ENCODE measurements at places on chromosomes 5 and 9.

DNA sequence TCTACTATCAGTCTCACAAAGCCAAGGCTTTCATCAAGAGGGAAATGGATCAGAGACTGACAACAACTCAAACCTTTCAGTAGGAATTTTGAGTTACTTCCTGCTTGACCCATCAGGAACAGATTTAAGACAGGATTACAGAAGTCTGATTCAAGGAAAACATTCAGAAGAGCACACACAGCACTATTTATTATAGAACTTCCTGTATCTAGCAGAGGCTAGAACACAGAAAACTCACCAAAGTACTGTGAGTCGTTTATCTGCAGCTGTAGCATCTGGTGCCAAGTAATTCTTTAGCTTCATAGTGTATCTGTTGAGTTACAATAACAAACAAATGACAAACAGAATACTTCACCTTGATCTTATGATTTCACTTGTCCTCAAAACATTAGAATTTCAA is 13.8 kb downstream of the LEAP2 start:
- no peak for DNase-seq

DNA sequence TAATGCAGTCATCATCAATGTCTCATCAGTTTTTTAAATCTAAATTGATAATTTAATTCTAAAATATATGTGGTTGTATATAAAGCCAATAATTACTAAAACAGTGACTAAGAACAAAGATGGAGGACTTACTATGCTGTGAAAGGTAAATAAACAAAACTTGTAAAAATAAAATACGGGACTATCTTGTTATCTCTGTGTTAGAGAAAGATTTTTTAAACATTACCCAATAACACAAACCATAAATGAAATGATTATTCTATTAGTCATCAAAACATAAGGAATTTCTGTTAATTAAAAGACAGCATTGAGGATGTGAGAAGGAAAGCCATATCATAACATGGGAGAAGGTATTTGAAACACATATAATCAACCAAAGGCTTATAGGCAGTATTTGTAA is 226.2 kb upstream of the SMC2 start:
- no peak for DNase-seq

DNA sequence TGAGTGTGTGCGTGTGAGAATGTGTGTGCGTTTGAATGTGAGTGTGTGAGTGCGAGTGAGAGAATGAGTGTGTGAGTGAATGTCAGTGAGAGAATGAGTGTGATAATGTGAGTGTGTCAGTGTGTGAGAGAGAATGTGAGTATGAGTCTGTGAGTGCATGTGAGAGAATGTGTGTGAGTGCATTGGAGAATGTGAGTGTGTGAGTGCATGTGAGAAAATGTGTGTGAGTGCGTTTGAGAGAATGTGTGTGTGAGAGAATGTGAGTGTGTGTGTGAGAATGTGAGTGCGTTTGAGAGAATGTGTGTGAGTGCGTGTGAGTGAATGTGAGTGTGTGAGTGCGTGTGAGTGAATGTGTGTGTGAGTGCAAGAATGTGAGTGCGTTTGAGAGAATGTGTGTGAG is 39.0 kb upstream of the LHX2 start:
- DNase-seq: no peak

GRCh38 chr9:112531666-112532282 is 45.1 kb downstream of the KIAA1958 start:
- no peak for DNase-seq

DNA sequence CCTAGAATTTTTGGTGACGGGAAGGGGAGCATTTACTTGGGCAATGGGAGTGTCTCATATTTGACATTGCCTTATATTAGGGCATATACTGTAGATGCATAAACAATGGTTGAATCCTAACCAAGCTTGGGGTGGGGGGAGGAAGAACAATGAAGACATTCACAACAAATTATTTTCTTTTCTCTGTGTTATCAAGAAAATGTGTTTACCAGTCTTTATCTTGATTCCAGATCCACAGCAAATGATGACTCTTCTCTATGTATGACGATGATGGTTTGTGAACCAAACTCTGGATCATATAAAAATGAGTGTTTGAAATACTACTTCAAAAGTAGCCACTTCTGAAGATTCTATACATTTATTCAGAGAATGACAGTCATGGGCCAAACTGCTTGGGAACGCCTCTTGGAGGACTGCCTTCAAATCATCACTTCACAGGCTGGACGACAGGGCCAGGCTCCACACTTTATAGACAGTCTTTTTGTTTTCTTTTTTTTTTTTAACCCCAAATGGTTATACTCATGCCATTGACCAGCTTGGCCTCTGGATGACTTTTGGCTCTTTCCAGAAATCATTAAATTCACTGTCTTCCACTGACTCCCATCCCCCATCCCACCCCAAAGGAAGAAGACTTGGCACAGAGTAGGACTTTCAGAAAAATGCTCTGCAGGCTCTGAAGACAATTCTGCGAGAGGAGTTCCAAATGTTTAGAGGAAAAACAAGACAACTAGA is 123.8 kb upstream of the LIFR start:
- no peak for DNase-seq

- no peak for DNase-seq
Observed at GRCh38 chr9:82582693-82583092, 480.2 kb downstream of the RASEF start.

GRCh38 chr5:67000794-67001475 is 195.7 kb downstream of the CD180 start:
- no peak for DNase-seq

DNA sequence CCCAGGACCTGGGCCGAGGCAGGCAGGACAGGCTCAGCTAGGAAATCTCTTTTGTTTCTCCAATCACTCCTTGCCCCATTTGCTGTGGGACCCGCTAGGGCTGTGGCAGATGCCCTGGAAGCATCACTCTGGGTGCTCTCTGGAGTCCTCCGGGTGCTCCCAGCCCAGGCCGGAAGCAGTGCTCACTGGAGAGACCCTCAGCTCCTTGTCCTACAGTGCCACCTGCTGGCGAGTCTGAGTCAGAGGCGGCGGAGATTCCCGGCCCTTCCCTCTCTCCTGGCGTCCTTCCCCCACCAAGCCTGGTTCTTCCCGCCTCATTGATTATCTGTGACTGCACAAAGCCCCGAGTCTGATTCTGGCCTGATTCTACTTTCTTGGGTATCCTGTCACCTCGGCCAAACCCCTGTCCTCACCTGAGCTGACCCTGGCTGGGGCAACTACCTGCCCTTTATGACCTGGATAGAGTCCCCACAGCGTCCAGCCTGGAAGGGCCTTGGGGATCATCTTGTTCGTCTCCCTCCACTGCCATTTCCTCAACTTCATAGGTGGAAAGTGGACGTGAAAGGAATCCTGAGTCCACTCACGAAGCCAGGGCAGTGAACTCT is 7.3 kb upstream of the BARHL1 start:
- DNase-seq: peak; percentile 85

DNA sequence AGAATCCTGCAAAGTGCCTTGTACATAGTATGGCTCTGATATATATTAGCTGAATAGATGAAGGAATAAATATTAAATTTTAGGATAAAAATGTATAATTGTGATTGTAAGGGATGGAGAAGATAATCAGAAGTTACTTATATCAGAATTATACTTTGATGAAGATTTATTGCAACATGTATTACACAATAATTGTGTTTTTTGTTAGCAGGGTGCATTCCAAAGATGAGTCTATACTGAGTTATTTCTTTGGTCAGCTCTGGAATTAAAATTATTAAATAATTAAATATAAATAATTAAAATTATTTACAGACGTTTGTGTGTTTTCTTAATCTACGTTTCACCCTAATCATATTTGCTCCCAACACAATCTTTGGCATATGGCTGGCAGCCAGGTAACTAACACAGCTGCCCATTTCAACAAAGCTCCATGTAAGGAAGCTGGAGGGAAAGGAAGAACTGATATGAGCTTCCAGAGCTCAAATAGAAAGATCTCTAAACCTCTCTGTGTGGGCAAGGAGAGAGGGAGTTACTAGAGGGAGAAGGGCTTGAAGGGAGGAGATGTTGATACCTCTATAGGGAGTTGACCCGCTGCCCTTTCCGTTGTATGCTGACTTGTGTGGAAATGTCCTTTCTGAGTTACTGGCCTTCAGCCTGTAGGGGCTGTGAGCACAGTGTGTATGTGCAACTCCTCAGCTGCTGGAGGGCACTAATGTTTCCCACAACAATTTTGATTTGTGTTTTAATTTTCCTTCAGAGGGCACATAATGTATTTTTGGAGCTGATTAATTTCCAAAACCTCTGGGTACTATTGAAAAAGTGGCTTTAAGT is 403.4 kb downstream of the MAN2A1 start:
- DNase-seq: no peak

- no peak for DNase-seq
Observed at GRCh38 chr5:169385636-169386035, 84.7 kb upstream of the SLIT3 start.

DNA sequence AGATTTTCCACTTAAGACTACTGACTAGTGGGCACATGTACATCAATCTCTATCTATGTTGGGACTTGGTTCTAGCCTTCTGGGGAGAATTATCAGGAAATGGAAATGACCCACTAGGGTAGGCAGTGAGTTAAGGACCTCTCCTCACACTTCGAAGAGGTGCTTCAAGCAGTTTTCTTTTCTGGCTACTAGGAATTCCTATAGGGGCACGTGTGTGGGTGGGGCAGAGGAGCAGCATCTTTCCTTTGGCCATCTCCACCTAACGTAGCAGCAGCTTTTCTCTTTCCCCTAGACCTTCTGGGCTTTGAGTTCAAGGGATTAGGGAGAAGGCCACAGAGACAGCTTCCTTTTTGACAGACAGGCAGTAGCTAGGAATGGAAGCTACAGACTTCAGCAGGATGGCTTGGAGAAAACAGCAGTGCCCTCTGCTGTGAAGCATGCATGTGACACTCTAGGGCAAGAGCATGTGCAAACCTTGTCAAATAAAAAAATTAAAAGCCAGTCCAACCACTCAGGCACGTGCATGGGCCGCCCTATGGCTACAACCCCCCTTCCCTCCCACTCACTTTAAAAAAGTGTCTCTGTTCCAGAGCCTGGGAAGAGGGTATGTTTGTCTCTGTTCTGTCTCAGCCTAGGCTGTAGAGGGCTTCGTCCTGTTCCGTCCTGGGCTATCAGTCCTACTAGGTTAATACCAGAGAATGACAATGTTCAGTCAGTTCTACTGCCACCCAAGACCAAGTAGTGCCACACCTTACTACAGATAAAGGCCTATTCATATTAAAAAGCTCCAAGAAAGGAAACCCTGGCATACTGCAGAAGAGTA is 8.7 kb upstream of the GFRA3 start:
- no peak for DNase-seq

Data from NCI-H1436 (cell line).